Breast epithelium (tissue), 4 donors: ENCODE measurements at places on chromosomes 7 and 10. TPM values are rescaled to one million over a fixed set of nuclear protein-coding genes. Genes with fewer than 3 reads are reported as not detected.

DNA sequence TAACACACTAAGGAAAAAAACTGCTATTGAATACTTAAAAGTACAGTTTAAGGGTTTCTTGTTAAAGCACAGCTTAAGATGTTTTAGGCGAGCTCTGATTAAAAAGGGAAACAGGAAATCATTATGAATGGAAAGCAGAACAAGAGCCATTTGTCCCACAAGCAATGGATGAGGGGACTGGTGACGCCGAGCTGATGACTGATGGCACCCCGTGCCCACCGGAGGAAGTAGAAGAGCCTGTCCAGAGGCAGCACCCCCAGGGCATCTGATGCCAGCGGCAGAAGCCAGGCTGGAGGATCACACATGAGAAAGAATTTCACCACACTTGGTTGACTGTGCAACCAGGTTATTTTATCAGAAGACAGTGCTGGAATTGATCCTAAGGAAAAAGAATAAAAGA, 15.0 kb upstream of the INSIG1 start:
- no peaks in the 10 kb centered on the region for H3K36me3 ChIP-seq
- H3K4me3 ChIP-seq = no peak overlapping the region
- DNase-seq = no peak
- no peaks in the 10 kb centered on the region for H3K4me1 ChIP-seq
- H3K27ac ChIP-seq = no peak overlapping the region
- peaks cover 4% of the 10 kb centered on the region for H3K27me3 ChIP-seq

DNA sequence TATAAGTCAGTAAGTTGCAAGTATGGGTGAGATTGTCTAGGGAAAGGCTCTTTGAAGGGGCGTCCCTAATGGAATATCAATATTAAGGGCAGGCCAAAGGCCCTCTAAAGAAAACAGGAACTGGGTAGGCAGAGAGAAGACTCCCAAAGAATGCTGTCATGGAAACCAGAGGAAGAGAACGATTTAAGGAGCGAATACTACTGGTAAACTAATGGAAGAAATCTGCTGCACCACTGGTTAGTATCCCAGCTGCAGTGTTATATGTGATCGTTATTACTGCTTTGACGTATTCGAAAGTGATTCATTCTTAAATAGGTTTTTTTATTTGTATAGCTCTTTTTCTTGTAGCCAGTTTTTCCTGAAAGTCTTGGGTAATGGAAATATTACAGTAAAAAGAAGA, 1.3 kb downstream of the CASP2 start:
- no peak for DNase-seq
- peak overlapping the region; percentile 92 for H3K4me3 ChIP-seq
- no peak overlapping the region for H3K27ac ChIP-seq
- no peaks in the 10 kb centered on the region for H3K36me3 ChIP-seq
- no peaks in the 10 kb centered on the region for H3K27me3 ChIP-seq
- H3K4me1 ChIP-seq = peaks cover 12% of the 10 kb centered on the region

- DNase-seq = no peak
- H3K4me3 ChIP-seq = no peak overlapping the region
- H3K4me1 ChIP-seq = no peaks in the 10 kb centered on the region
- no peaks in the 10 kb centered on the region for H3K36me3 ChIP-seq
Measured at GRCh38 chr7:83882551-83882950, 233.6 kb upstream of the SEMA3E start.

DNA sequence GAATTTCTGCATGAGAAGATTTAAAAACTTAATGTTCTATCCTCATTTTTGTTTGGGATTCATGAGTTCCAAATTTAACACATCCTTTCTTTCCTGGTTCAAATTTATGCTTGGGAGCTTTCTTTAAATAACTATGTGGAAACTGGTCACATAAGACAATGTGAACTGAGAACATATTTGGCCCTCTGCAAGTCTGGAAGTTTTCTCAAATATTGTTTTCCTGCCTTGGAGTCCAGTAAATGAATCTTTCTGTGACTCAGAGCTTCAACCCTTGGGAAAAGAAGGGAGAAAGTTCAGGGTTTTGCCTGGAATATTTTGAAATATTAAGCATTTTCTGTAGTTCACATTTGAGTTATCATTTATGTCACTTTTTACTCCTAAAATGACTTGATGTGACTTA, 559.0 kb upstream of the NRP1 start:
- H3K27me3 ChIP-seq = no peaks in the 10 kb centered on the region
- no peak overlapping the region for H3K27ac ChIP-seq
- no peak overlapping the region for H3K4me3 ChIP-seq
- no peaks in the 10 kb centered on the region for H3K36me3 ChIP-seq
- no peak for DNase-seq

Gene LYZL1
- not detected for total RNA-seq
